Glutamatergic neuron (in vitro differentiated cells): ENCODE measurements at places on chromosomes 13 and 19.

DNA sequence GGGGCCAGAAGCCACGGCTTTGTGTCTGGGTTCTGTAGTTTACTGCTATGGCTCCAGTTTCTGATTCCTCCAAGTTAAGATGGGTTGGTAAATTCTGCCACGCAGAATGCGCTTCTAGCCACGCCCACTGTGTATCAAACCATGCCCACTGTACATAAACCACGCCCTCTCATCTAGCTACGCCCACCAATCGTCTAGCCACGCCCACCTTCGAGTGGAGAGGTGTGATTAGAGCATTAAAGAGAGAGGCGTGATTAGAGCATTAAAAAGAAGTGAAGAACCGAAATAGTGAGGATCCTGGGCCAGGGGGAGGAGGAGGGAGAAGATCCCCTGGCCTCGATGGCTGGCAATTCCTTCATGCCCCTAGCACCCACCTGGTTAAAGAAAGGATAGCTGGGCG is 43.7 kb upstream of the ADGRE5 start:
- DNase-seq, result no peak

GRCh38 chr13:66835040-66835628 is 395.0 kb downstream of the PCDH9 start:
- peak; percentile 74 for DNase-seq

DNA sequence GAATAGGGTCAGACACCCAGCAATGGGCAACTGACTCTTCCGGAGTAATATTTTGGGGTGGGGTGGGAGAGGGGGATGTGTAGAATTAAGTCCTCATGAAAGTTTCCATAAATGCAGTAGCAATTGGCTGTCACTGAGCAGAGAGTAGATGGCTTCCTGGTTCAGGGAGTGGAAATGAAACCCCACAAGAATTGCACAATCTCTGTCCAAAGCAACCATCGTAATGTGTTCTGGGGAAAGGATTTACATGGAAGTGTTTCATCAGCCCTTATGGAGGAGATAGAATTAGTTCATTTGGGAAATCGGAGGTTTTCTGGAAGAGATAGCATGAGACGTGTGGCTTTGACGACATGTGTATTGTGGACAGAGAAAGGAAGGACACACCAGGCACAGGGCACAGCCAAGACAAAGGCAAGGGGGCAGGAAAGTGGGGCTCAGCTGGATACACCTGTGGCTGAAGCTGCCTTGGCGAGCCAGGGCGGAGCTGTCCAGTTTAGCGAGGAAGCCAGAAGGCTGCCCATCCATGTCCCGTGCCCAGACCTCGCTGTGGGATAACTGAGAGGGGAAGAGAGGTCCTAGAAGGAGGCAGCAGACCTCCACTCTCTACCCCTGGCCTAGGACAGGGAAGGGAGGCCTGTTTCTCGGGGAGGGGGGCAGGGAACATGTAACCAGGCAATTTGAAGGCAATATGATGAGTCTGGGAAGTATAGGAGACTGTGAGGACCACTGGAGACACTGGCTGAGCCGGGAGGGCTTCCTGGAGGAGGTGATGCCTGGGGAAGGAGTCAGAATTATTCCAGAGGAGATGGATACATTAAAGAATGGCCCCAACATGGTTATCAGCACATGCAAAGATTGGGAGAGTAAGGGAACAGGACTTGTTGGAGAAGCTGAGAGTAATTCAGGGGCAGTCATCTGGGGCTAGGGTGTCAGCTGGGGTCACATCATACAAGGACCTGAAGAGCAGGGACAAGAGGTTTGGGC is 2.6 kb upstream of the CLEC4G start:
- DNase-seq, result no peak

DNA sequence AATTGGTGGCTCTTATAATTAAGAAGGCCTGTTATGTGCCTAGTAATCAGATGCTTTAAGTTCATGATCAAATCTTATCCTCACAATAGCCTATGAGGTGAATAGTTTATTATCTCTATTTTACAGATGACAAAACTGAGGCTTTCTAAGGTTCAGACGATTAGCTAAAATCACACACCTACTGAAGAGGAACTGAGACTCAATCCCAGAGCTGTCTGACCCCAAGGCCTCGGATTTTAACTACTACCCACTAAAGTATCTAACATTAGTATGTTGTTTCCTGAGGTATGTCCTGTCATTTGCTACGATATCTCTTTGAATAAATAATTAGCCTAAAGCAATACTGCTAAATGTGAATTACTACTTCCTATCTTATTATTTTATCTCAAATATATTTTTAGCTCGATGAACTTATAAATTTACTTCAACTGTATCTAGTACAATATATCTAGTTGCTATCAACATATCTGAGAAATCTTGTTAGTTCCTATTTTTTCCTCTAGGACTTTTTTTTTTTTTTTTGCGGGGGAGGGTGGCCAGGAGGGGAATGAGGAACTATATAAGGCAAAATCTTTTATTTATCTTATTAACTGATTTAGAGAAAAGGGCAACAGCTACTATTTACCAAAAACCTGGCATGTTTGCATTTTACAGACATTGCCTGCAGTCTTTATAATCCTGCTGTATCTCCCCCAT is 118.5 kb downstream of the ABCC4 start:
- DNase-seq, result no peak

- no peak for DNase-seq
Measured at GRCh38 chr13:23990455-23990854, 93.2 kb upstream of the C1QTNF9B start.

DNA sequence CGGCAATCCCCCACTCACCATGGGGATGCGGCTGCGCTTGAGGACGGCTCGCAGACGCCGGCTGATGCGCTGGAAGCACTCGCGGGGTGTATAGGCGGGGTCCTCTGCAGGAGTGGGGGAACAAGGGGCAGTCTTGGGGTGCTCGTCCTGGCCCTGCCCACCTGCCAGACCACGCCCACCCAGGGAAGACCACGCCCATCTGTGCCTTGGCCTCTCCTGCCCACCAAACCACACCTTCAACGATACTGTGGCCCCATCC is 6.7 kb downstream of the RNU6-9 start:
- no peak for DNase-seq

GRCh38 chr13:30829833-30830637 is 76.0 kb upstream of the MEDAG start:
- no peak for DNase-seq

GRCh38 chr13:62747629-62748028 is 1332.0 kb upstream of the PCDH20 start:
- no peak for DNase-seq

DNA sequence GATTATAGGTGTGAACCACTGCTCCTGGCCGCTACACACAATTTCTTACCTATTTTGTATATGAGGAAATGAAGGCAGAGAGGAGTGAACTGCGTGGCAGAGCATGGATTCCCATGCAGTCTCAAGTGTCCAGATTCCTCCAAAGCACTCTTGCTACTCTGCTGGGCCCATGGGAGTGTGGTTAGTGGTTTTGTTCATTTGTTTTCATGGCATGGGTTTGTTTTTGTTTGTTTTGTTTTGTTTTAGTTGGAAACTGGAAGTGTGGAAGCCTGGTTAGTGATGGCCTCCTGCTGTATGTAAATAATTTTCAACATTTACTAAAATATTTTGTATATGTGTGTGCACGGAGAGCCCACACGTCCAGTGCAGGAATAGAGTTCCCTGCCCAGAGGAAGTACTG is 61.3 kb upstream of the LRCH1 start:
- DNase-seq, result no peak

GRCh38 chr13:110957181-110957884 is 42.5 kb upstream of the ANKRD10 start:
- DNase-seq, result no peak

GRCh38 chr13:76225815-76226489 is 589.8 kb downstream of the LMO7 start:
- DNase-seq, result no peak

DNA sequence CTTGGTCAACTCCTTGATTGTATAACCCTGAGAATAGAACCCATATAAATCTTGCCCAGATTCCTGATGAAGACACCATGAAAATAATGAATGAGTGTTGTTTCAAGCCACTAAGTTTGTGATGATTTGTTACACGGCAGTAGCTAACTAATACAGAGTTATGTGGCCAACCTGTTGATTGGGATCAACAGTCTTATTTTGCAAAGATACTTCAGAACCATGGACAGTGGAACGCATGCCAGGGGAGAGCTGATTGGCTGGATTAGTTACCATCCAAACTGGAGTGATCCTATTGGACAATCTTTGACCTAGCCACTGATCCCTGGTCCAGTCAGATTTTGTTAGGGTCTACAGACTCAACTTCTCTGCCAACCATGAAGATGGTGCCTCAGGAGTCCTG is 26.6 kb downstream of the CD70 start:
- DNase-seq, result no peak

GRCh38 chr13:23919006-23919405 is 21.7 kb upstream of the C1QTNF9B start:
- DNase-seq, result no peak

DNA sequence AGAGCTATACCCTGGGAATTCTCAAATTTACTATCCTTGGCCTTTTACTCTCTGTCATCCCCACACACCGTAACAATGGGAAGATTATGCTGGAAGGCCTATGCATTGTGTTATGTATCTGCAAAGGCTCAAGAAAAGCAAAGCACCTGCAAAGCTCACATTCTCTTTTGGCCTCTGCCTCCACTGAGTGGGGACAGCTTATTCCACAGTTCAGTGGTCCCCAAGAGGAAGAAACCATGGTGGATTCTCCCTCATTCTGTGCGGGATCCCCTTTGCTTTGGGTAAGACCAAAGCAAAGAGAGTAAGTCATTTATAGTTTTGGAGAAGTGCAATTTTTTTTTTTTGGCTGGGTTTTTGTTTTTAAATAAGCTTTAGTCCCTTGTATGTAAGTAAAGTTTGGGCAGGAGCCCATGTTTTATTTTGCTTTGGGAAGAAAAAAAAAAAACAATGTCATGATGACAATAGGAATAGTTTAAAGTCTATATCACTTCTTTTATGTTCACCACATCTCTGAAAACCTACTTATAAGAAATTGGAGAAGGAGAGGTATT is 530.6 kb downstream of the FGF9 start:
- no peak for DNase-seq

DNA sequence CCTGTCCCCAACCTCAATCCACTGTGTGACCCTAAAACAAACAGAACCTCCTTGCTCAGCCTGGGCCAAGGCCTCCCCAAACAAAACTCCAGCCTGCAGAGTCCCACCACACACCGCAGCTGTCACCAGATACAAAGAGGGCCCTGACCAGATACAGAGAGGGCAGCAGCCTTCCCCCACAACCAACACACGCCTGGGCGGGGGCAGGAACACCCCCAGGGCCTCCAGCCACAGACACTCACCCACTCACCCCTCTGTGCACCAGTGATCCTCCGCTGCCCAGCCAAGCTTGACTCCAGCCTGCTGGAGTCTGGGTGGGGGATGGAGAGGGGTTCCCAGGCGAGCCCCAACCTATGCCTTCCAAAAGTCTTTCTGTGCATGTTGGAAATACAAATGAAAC is 5.9 kb upstream of the CIRBP start:
- no peak for DNase-seq

DNA sequence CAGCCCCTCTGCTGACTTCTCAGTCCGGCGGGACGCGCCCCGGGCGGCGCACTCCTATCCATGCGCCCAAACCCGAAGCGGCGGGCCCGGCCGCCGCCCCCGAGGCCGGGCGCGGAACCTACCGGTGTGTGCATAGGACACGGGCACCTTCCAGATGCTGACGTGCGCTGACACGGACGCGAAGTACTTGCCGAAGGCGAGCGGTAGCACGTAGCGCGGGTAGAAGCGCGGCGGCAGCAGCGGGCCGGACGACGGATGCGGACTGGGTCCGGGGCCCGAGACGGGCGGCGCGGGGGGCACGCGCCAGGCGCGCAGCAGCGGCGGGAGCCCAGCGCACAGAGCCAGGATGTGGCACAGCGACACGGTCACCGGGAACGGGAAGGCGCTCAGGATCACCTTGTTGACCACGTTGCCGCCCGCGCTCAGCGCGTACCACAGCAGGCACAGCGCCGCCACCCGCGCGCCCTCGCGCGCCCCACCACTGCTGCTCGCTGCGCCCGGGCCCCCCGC is 338 bp downstream of the SLC35E1 start:
- no peak for DNase-seq

- no peak for DNase-seq
Measured at GRCh38 chr13:41007744-41008128, 11.4 kb downstream of the ELF1 start.

- peak; percentile 74 for DNase-seq
Measured at GRCh38 chr19:48152551-48152950, 17.6 kb downstream of the LIG1 start.

DNA sequence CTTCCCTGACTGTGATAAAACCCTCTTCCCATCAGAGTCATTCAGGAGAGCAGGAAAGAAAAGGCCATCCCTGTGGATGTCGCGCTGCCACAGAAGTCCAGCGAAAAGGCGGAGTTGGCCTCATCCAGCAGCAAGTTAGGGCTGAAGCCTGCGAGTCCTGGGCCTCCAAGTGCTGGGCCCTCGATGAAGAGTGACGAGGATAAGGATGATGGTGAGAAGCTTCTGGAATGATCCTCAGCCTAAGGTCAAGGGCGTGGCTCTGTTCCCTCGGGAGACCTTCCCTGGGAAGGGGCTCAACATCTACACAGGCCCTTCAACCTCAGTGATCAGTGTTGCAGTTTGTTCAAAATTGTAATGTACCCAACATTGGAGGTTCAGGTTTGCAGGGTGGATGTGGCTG is 22.3 kb downstream of the TEX29 start:
- DNase-seq, result no peak

- DNase-seq, result no peak
Measured at GRCh38 chr19:38904581-38905539, 5.1 kb downstream of the NFKBIB start.

- no peak for DNase-seq
Measured at GRCh38 chr19:12314553-12314952, 18.9 kb downstream of the ZNF563 start.

DNA sequence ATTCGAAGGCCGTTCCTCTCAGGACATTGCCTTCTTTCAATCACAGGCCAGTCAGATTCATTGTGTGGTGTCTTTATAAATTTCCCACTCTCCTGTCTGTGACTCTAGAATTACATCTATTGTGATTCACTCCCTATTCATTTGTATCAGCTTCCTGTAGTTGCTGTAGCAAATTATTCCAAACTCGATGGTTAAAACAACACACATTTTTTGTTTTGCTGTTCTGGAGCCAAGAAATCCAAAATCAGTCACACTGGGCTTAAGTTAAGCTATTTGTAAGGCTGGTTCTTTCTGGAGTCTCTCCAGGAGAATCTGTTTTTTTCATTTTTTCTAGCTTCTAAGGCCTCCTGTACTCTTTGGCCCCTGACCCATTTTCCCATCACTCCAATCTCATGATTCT is 1487.0 kb upstream of the SLC10A2 start:
- no peak for DNase-seq

DNA sequence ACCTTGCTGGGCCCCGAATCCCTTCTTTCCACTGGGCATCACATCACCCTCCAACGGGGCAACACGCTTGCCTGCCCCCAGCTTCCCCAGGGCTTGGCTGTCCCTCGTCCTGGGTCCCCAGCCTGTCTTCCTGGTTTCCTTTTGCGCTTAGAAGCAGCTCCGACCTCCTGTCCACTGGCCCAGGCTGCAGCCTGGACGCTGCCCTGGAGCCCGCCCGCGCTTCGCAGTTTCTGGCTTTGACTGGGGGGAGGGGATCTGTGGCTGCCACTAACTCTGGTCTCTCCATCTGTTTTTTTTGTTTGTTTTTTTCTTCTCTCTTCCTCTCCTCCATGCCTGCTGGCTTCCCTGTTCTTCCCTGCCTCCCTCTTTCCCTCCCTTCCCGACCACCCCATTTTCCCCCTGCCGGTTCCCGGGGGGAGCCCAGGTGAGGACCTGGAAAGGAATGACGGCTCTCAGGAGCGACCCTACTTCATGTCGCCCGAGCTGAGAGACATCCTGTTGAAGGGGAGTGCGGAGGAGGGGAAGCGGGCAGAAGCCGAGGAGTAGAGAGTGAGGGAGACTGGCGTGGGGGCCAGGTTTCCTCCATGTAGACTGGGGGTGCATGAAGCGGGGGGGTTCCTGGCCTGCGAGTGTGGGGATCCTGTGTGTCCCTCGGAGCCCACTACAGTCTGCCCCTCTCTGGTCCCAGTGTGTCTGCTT is 11.5 kb upstream of the ILF3 start:
- DNase-seq, result no peak
